Liver (tissue), 10 donors: ENCODE measurements at places on chromosomes 7 and 10.

DNA sequence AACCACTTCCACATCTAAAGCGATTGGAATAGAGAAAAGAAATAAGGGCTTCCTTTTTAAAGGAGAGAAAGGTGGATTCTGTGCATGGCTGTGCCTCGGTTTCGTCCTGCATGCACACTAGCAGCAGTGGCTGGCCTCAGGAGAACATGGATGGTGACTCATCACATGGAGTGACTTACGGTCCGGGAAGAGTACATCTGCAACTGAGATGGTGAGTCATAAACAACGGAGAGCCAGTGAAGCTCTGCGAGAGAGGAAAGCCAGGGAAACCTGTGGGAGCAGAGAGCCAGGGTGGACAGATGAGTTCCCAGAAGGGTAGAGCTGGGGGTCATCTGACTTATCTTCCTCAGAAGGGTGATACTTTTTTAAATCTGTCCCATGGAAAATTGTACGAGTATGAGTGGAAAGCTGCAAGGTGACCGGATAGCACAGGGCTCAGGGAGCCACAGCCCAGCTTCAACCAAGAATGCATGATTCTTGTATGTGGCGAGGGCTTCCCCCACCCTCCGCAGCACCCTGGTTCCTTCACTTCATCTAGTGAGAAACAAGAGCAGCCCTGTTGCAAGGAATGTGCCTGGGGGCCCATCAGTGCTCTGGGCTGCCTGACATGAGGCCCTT is 259.1 kb downstream of the KLF6 start:
- no peak for DNase-seq

DNA sequence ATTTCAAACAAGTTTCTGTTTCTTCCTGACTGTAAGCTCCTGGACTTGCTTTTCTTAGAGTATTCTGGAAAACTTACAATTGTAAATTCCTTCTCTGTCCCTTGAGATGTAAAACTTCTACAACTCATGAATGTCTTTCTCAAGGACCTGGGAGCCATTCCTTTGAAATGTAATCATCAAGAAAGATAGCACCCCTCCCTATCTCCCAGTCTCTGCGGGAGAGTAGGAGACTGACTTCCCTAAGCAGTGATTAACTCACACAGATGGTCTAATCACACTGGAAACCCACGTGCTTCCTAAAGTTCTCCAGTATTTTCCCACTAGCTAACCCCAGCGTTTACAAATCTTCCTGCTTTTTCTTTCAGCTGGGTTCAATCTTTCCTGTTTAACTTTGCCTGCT is 549.4 kb downstream of the SORCS1 start:
- DNase-seq, result no peak

GRCh38 chr10:78553792-78554191 is 515.0 kb upstream of the ZMIZ1 start:
- DNase-seq, result no peak

- DNase-seq, result no peak
Observed at GRCh38 chr10:51462076-51462779, 237.2 kb downstream of the CSTF2T start.

DNA sequence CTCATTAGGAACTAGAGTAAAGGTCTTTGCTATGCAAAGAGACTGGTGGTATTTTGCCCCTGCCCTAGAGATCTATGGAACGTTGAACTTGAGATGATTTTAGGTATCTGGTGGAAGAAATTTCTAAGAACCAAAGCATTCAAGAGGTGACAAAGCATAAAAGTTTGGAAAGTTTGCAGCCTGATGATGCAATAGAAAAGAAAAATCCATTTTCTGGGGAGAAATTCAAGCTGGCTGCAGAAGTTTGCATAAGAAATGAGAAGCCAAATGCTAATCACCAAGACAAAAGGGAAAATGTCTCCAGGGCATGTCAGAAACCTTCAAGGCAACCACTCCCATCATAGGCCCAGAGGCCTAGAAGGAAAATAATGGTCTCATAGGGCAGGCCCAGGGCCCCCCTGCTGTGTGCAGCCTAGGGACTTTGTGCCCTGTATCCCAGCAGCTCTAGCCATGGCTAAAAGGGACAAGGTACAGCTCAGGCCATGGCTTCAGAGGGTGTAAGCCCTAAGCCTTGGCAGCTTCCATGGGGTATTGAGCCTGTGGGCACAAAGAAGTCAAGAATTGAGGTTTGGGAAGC is 16.5 kb downstream of the TFPI2 start:
- DNase-seq, result no peak

GRCh38 chr7:158587162-158588084 is at the start of gene PTPRN2:
Gene PTPRN2, minus strand, starts transcription at chr7:158587823.
- DNase-seq, result peak; percentile 76

DNA sequence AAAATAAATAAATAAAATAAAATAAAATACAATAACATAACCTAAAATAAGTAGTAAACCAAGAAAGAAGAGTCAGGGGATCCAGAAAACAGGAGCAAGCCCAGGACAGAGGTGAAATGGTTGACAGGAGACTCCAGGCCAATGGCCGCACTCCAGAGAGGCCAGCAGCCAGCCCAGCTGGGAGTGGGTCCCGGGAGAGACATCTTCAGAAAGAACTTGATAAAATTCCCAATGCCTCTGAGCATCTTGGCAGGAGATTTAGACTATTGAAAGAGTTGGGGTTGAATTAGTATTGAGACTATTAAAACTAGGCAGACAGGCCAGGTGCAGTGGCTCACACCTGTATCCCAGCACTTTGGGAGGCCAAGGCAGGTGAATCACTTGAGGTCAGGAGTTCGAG is 62.6 kb downstream of the CLIP2 start:
- no peak for DNase-seq

DNA sequence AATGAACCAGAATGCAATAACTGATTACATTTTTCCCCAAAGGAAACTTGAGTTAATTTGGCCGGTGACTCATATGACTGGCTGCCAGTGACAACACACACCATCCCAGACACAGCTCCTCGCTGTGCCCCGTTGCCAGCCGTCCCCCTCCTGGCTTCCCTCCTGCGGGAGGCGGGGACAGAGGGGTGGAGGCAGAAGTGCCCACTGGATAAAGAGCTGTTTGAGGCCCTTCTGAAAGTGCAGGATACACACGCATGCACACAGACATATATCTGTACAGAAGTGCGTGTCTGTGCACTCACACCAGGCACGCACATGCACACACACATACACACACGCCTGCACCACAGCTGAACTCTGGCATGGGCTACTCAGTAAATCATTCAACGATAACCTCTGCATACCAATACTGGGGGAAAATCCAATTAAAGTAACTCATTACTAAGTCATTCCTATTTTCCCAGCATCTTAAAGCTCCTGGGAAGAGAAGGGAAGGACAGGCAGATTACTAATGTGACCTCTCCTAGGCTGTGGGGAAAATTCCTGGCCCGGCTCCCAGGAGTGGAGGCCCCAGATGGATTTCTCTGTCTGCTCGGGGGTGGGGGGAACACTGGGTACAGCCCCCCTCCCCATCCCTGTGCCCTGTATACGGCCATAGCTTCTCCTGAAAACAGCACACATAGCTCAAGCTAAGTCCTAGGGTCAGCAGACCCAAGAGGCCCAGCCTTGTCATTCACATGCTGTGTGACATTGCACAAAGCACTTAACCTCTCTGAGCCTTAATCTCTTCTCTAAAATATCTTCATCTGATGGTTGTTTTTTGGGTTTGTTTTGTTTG is 52.3 kb upstream of the MYL10 start:
- DNase-seq, result no peak

DNA sequence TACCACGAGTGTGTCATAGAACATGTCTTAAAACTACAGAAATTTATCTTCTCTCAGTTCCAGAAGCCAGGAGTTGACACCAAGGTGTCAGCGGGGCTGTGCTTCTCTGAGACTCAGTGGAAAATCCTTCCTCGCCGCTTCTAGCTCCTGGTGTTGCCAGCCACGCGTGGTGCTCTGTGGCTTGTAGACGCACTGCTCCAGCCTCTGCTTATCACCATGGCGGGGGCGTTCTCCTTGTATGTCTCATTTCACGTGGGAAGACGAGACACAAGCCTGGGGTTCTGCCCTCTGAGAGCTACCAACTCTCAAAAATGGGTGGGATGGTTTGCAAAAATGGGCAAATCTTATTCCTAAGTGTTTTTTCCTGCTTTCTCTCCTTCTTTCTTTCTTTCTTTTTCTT is 11.0 kb upstream of the GALNTL5 start:
- DNase-seq, result no peak

DNA sequence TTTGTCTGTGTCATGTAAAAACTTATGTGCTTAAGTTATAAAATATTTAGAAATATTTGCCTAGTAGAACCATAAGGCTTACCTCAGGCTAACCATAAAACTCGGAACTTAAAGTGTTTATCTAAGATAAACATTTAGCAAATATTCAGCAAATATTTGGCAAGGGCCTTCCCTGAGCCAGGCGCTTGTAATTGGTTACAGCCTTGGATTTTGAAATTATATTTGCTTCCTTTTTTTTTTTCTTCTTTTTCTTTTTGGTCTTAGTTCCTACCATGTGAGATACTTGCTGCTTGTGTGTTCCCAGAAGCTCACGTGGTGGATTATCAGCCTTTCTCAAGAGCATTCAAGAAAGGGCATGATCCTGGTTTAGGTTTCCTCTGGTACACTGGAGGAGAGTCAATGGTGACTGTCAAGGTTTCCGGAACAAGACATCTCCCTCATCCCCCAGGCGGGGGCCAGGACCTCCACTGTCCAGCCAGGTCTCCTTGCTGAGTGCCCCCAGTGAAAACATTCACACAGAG is 5.2 kb upstream of the BRI3 start:
- DNase-seq, result no peak

- no peak for DNase-seq
Observed at GRCh38 chr10:110808615-110809014, 63.1 kb upstream of the PDCD4 start.

GRCh38 chr7:31648288-31648687 is 38.7 kb upstream of the PPP1R17 start:
- no peak for DNase-seq

DNA sequence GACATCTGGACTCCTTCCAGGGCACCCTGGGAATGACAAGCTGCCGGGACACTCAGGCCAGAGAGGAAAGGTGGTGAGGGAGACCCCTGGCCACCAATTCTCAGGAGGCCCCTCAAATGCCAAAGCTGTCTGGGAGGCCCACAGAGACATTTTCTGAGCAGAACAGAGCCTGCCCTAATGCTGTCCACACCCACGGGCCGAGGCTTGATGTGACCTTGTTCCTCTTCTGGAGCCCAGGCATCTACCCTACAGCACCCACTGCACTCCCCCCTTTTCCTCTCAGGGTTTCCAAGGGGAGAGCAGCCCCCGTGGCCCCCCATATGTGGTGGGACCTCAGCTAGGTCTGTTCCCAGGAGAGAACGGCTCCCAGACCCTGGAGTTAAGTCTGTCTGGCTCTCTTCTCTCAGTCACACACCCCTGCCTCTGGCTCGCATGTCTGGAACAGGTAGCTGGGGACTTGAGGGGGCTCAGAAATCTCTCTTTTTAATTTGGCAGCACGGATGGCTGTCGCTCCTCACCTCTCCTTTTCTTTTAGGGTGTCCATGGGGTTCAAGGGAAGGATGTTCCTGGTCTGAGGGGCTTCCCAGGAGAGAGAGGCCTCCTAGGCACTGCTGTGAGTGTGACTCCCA is 16.8 kb upstream of the VOPP1 start:
- DNase-seq, result no peak

DNA sequence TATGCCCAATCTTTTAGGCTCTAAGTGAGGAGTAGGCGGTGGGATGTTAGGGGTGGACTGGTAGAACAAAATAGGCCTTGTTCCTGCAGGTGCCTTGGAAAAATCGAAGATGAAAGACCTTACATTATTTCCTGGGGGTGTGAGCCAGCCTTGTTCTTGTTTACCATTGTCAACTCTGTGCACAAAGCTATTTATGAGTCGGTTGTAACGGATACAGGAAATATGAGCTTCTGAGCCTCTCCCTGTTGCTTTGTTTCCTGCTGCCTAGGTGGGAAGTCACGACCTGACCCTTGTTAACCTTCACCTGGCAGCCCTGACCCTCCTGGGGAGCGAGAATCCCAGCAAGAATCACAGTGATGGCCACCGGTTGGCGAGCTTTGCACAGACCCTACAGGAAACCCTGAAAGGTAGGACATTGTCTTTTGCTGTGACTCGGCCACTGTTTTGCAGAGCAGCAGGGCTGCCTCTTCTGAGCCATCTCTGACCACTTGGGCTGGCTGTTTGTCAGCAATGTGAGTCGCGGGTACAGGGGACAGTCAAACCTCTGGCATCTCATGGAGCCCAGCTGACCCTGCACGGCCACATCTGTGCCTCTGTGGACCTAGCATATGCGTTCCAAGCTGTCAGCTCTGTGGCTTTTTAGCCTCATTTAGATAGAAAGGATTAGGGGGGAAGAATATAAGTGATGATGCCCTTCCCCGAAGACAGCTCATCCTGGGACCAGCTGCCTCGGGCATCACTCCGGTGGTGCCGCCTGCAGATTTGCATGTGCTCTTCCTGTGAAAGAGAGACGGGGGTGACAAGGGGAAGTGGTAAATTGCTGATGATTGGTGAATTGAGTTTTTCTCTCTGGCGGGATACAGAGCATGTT is 102.1 kb upstream of the ANLN start:
- no peak for DNase-seq

- no peak for DNase-seq
Observed at GRCh38 chr7:79287981-79288380, 165.5 kb downstream of the MAGI2 start.

DNA sequence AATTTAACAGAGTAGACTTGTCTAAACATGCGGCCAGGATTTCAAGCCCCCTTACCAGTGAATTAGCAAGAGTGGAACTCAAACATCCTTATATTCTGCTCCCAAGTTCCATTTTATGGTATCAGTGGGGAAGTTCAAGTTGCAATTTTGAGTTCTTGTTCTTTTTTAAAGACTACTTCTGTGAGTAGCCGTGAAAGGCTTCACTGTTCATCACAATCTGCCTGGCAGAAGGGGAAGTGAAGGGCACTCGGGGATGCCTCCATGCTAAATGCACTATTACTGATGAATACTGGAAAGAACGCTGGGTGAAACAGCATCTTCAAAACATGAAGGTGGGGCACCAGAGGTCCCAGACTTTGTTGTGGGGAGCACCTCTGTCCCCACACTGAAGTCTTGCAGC is 22.4 kb upstream of the FGL2 start:
- DNase-seq, result no peak

DNA sequence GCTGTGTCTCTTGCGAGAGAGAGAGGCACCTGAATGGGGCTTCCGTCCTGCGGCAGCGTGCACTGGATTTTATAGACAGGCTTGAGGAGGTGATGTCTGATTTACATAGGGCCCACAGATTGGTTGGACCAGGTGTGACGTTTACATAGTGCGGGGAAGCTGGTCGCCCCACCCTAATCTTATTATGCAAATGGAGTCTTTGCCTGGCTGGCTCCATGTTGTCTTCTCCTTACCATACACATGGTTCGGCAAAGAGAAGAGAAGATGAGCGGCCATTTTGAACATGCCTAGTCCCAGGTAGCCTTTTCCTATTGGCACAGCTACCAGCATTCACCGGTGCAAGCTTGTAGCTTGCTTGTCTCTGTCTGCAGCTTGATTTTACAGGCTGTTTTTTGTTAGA is 238.5 kb upstream of the GALNT17 start:
- no peak for DNase-seq

GRCh38 chr10:130108934-130109604 is 1.6 kb downstream of the C10orf143 start:
- no peak for DNase-seq

DNA sequence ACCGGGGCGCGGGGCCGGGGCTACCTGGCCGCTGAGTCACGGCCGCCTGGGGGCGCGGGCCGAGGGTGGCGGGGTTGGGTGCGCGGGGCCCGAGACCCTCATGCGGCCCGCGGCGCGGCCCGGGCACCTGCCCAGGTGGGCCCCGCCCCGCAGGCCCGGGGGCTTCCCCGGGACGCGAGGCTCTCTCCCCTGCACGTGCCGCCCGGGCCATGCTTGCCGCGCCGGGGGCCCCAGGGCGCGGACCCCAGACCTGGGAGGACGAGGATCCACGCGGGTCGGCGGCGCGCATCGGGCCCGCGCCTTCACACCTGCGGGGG is 402 bp downstream of the MAFK start:
- DNase-seq, result no peak
